ENCODE measurements at places on chromosomes 12 and 14.

GRCh38 chr14:68479247-68479646 is 313.6 kb downstream of the ZFP36L1 start:
- DNase-seq, result no peak

DNA sequence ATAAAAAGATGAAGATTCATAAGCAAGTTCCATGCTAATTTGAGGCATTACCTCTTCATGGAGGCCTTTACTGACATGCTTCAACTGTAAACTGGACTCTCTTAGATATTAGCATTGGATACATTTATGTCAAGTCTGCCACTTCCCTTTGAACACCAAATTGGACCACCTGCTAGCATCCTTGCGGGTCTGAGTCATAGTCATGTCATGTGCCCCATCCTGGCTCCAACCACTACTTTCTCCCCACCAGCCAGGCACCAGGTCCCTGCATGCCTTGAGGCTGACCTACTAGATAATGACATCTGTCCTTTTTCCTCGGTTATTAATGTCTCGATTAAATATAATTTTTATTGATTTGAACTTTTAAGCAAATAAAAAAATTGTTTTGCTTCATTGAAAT is 32.9 kb upstream of the EEA1 start:
- DNase-seq, result no peak

DNA sequence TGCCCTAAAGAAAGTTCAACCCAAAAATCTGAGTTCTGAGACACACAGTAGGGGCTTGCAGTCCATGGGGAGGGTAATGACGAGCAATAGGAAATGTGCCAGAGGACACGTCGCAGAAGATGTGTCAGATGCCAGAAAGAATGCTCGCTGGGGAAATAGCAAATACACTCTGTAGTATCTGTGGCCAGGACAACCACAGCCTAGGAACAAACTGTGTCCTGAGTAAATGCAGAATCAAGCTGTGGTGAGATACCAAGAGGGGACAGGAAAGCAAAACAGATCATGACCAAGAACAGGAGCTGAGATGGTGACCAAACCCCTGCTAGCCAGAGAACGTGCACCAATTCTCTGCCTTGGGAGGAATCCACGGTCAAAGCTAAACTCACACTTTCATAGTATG is 9.1 kb downstream of the CRACR2A start:
- no peak for DNase-seq

GRCh38 chr14:105472486-105472991 is 2.1 kb upstream of the CRIP2 start:
- DNase-seq, result no peak

DNA sequence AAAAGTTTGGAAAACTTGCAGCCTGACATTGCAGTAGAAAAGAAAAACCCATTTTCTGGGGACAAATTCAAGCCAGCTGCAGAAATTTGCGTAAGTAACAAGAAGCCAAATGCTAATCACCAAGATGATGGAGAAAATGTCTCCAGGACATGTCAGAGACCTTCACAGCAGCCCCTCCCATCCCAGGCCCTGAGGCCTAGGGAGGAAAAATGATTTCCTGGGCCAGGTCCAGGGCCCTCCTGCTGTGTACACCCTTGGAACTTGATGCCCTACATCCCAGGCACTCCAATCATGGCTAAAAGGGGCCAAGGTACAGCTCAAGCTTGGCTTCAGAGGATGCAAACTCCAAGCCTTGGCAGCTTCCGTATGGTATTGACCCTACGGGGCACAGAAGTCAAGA is 14.5 kb downstream of the IAPP start:
- no peak for DNase-seq

DNA sequence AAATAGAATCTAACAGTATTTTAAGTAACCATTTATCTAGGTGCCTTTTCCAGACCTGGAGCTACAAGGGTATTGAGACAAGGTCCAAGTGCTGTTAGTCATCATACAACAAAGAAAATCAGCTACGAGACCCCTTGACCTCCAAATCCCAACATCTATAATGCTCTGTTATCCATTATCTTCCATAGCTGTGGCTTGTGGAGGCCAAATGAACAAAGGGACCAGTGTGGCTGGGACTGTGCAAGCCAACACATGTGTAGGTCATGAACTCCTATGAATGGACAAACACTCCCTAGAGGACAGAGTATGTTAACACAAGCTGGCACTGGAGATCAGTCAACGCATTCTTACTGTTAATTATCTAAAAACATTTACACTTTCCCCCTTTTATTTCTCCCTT is 374.5 kb downstream of the EMP1 start:
- no peak for DNase-seq

DNA sequence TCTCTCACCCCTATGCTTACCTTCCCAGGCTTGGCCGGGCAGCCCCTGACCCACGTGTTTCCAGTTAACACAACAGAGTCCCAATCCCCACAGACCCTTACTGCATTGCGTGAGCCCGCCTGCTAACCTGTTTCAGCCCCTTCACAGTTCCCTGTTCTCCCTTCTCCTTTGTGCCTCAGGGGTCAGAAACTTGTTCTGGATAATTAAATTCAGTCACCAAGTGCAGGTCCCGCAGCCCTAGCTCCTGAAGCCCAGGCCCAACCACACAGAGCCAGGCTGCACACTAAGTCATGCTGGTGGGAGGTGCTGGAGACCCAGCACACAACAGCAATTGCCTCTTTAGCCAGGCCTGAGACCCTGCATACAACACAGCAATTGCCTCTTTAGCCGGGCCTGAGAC is 9.6 kb downstream of the ISM2 start:
- DNase-seq, result no peak

- no peak for DNase-seq
Measured at GRCh38 chr14:78254911-78255461, 84.8 kb downstream of the NRXN3 start.

- DNase-seq, result no peak
Measured at GRCh38 chr14:73146111-73146510, 9.8 kb downstream of the PSEN1 start.

- DNase-seq, result no peak
Measured at GRCh38 chr12:74775276-74775675, 237.6 kb downstream of the ATXN7L3B start.

GRCh38 chr12:67676624-67677023 is 28.1 kb downstream of the DYRK2 start:
- no peak for DNase-seq

DNA sequence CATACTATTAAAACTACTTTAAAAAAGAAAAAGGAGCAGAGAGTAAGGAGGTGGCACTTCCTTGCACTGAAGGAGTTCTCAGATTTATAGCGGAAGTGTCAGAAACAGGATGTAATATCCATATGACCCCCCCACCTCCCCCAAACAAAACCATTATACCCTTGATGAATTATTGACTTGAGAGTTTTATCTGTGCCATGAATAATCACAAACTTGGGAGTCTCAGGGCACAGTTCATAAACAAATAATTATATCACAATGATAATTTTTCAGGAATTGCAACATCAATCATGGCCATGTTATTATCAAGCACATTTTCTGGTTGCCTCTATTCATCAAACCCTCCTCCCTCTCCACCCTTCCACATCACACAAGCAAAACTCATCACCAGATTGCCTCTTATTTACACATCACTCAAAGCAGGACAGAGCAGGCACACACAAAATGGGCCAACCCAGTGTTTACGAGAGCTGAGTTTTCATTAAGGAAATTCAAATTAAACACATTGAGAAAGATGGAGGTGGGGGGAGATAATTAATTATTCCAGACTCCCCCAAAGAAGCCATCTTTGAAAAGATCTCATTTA is 141.4 kb downstream of the EGLN3 start:
- DNase-seq, result no peak

- DNase-seq, result no peak
Measured at GRCh38 chr14:63727231-63727735, 582 bp downstream of the SGPP1 start.

GRCh38 chr14:29282169-29282568 is 515.6 kb downstream of the FOXG1 start:
- no peak for DNase-seq

- DNase-seq, result no peak
Measured at GRCh38 chr14:52179141-52179790, 88.2 kb upstream of the PTGDR start.

DNA sequence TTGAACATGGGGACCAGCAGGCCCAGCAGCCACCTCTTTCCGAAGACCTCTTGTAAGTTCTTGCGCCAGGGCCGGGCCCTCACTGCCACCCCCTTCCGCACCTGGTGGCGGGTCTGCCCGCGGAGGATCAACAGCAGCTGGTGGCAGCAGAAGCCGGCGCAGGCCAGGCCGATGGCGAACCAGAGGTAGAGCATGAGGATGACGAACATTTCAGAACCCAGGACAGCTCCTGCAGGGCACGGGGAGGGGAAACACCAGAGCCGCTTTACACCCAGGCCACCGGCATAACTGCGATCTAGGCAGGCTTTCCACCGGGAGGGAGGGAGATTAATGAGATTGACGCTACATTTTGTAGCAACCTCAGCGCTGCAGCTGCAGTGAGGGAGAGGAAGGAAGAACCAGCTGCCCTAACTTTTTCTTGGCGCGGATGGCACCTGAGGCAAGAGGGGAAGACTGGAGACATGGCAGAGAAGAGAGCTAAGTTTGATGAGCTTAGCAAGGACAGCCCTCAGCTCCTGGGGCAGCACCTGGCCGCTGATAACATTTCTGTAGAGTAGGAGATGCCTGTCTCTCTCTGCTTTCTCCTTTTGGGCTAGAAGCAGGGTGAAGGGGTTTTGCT is 7.8 kb downstream of the ZDHHC22 start:
- DNase-seq, result no peak

- no peak for DNase-seq
Measured at GRCh38 chr12:115880238-115880637, 397.3 kb downstream of the MED13L start.

DNA sequence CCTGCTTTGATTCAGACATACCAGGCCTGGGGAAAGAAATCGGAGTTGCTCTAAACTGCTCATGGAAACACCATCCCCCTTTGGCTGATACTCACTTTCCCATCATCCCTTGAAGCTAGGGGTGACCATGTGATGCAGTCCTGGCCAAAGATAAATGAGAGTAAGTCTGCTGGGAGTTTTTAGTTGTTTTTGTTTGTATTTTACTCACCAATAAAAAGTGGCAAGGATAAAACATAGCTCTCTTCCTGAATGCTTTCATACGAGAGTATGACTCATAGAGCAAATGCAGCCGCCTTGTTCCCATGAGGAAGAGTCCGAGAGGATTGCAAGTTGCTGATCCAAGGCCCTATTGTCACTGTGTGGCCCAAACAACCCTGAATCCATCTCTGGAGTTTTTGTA is 126.4 kb upstream of the TMEM132C start:
- no peak for DNase-seq

DNA sequence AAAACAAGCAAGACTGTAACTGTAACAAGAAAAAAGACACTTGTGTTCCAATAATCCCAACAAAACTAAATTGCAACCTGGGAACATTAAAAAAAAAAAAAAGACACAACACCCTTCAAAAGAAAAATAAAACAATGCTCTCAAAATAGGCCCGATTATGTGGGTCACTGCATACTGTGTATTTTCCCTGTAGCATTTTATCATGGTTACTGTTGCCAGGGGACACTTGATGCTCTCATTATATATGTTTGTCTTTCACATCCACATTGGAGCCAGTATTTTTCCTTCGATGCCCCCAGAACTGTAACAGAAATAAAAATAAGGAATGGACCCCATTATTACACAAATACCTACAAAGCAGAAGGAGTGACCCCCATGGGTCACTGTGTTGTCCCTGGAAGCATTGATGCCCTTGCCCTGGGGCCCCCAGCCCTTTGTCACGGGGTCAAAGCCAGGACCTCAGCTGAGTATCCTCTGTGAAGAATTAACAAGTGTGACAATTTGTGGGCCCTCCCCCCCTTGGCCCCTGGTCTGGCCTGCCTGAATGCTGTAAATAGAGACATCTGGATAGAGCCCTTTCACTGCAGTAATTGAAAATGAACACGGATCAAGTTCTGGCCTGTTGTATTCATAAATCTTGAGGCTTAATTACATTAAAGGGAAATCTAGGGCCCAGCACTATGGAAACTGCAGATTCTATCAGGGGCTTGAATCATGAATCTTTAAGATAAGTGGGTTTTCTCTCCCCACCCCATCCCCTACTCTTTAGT is 72.8 kb downstream of the C12orf42 start:
- DNase-seq, result no peak

DNA sequence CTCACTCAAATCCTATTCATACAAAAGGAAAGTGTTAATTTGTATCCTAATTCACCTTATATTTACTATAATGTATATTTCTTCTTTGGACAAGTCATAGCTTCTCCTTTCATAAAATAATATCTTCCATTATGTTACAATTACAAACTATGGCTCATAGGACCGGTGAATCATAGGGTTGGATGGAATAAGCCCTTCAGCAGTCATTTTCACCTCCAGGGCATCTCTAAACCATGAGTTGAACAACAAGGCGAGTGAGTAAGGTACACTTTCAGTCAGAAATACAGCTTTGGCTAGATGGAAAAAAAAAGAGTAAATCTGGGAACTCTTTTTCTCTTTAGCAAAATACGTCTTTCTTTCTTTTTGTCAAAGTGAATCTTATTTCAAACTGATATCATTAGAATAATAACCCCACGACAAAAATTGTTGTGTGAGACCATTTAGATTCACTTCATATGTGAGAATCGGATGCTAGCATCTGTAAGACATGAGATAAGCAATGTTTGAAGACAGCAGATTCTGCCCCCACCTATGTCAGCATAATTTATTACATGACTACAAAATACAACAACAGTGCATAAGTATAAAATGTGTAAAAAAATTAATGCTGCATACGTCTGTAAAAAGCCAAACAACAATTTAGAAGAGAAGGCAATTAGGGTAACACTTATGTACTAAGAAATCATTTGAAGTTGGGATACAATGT is 184.4 kb upstream of the SLC38A2 start:
- DNase-seq, result no peak

All from cortex of kidney (tissue), 1 donor.